ENCODE measurements at places on chromosomes 13 and 19.

DNA sequence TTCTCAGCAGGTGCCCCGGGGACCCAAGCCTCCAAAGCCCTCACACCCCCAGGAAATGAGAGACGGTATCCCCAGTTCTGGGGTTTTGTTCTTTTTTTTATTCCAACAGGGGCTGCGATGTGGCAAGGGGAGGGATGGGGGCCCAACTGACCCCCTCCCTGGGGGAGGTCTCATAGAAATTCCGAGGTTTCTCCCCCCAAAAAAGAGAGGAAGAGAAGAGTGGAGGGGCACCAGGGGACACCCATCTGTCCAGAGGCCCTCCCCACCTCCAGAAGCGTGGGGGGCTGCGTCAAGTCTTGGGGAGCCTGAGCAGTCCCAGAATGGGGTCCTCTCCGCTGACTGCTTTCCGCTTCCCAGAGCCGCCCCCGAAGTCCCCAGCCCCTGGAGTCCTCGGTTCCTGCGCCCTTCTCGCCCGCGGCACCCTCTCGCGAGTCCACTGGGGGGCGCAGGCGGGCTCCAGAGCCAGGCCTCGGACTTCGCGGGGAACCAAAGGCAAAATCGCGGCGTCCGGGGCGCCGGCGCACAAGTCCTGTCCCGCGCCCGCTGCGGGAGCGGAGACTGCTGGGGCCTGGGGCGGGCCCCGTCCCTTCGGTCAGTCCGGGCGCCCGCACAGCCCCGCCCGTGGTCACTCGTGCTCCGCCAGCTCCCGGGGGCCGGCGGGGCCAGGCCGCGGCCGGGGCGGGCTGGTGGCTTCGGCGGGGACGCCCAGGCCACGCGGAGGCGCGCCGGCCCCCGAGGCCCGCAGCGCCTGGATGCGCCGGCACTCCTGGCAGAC lies 4.4 kb upstream of the ATP1A3 start:
- DNase-seq = peak; percentile 80

DNA sequence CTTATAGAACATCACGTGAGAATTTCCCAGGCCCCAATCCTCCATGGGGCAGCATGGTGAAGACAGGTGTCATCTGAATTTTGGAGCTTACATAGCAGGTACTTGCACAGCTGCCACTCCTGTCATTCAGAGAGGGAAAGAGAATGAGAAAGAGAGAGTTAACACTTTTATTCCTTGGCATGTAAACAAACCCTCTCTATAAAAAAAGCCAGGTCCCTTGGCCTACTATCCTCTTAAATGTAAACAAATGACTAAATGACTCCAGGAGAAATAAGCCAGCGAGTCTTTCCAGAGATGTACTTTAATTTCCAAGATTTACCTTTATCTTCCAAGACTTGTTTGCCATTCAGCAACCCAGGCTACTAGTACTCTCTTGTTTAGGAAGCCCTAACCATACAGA lies 195.3 kb upstream of the HTR2A start:
- DNase-seq = no peak

DNA sequence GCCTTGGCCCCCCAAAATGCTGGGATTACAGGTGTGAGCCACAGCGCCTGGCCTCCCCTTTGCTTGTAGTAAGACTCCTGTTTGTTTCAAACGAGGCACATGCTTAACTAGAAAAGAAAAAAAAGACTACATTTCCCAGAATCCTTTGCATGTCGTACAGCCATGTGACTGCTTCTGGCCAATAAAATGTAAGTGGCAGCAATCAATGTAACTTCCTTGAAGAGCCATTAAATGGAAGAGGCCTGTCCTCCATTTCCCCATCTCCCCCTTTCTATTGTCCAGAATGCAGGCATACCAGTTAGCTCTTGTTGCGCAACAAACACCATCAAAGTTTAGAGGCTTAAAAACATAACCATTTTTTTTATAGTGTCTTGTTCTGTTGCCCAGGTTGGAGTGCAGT lies 10.4 kb upstream of the GPR32 start:
- DNase-seq = no peak

DNA sequence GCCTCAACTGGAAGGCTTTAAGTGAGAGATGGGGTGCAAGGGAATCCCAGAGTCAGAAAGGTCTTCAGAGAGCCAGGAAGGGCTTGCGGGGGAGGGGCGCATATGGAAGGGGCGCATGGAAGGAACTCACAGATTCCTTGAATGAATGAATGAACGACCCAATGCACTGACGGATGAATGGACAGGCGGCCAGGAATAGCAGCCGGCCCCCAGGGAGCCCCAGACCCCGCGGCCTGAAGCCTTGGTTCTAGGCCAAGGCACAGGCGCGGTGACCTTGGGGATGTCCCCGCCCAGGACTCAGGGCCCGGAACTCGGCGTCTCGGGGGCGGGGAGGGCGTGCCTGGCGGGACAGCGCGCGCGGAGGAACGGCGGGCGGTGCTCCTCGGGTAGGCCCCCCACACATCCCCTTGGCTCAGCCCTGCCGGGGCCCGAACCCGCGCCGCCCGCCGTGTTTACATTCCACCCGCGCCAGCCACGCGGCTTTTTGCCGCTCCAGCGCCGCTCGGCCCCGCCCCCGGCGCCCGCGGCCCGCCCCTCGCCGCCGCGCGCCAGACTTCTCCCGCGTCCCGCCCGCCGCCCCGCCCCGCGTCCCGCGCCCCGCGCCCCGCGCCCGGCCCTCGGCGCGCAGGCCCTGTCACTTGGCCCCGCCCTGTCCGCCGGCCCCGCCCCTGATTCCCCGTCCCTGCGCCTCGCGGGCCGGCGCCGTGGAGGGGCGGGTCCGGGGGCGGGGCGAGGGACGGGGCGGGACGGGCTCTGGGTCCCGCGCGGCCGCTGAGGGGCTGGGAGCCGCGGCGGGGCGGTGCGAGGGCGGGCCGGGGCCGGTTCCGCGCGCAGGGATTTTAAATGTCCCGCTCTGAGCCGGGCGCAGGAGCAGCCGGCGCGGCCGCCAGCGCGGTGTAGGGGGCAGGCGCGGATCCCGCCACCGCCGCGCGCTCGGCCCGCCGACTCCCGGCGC lies at the start of gene CCNE1:
CCNE1 (plus strand) TSS at position 867 of the 955 bp plus-strand sequence. CDS start 565 bp downstream, outside the sequence.
- DNase-seq = peak; percentile 92

- no peak for DNase-seq
Measured at GRCh38 chr19:6425732-6426620, 1.4 kb upstream of the KHSRP start.

DNA sequence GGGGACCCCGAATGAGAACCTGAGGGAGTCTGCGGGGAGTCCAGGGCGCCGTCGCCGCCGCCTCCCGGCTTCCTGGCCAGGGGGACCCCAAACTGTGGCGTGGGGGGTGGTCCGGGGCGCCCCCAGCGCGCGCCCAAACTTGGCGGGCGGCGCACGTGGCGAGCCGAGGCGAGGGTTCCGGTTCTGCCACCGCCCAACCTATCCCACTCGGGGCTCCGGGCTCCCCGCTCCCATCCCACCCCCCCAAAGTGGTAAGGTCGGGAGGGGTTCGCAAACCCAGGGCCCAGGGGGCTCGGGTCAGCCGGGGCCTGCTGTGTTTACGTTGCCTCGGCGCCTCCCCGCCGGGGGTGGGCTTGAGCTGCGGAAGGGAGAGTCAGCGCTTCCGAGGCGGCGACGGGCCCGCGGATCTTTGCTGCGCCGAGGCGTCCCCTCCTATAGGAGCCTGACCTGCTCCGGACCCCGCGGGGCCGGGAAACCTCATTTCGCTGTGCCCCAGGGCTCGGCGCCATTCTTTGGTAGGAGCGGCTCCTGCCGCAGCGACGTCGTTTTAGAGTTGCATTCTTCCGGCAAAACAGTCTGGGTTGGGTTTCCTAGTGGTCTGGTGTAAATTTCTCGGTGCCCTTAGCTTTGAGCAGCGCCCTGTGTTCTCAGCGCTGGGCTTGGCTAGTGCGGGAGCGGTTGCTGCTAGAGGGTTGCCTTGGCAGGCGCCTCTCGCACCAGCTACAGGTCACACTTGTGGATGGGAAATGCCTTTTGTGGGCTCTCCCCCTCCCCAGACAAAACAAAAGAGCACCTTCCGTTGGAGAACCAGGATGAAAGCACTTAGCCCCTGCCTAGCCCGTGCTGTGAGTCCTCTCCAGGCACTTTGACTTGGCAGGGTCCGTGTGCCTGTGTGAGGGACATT lies 1.2 kb downstream of the DAZAP1 start:
- DNase-seq = peak; percentile 48

DNA sequence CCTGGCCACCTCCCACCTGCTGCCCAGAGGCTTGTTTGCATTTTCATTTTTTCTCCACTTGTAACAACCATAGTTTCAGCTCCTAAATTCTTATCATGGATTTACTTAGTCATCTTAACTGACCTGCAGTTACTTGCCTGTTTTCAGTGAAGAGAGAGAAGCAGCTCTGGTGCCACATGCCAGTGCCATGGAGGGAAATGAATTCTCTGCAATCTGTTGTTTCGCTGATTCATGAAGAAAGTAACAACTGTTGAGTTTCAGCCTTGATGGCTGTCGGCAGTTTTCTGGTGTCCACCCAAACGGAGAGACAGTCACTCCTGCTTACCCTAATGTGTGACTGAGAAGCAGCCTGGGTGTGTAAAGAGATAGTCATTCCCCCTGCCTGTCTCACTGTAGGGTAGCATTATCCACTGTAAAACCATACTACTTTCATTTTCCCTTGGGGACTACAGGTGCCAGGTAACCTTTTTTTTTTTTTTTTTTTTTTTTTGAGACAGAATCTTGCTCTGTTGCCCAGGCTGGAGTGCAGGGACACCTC lies 116.1 kb downstream of the DNAJC3 start:
- no peak for DNase-seq

- no peak for DNase-seq
Measured at GRCh38 chr19:51025401-51025800, 1.0 kb downstream of the KLK11 start.

DNA sequence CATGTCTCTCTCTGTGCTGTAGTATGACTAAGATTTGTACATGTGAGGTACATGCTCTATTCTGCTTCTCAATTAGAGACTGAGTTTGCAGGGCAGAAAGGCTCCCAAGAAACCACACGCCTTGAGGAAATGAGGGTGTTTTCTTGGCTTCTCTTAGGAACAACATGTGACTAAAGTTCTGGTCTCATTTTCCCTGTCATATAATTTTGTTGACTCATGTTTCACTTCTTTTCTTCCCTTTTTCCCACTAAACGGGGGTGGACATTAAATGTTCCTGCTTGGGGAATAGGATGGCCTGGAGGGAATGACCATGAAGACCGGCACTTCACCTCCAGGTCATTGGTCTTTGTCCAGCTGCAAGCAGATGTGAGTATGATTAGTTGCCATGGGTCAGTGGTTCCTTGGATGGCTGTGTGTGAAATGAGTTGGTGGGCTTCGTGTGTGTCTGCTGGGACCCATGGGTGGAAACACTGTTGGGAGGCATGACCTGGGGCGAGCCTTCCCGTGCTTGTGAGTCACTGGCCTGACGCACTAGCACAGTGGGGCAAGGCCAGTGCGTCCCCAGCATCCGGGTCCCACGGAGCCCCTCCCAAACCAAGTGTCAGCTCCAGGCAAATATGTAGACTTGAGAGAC lies 56.6 kb downstream of the COL4A1 start:
- no peak for DNase-seq

- DNase-seq = no peak
Measured at GRCh38 chr13:72230131-72230530, 363.1 kb upstream of the DACH1 start.

GRCh38 chr13:105830821-105831220 lies 704.6 kb downstream of the EFNB2 start:
- no peak for DNase-seq

GRCh38 chr13:79973533-79973963 lies 367.4 kb downstream of the SPRY2 start:
- no peak for DNase-seq

- DNase-seq = no peak
Measured at GRCh38 chr13:99027661-99028425, 50.0 kb upstream of the DOCK9 start.

DNA sequence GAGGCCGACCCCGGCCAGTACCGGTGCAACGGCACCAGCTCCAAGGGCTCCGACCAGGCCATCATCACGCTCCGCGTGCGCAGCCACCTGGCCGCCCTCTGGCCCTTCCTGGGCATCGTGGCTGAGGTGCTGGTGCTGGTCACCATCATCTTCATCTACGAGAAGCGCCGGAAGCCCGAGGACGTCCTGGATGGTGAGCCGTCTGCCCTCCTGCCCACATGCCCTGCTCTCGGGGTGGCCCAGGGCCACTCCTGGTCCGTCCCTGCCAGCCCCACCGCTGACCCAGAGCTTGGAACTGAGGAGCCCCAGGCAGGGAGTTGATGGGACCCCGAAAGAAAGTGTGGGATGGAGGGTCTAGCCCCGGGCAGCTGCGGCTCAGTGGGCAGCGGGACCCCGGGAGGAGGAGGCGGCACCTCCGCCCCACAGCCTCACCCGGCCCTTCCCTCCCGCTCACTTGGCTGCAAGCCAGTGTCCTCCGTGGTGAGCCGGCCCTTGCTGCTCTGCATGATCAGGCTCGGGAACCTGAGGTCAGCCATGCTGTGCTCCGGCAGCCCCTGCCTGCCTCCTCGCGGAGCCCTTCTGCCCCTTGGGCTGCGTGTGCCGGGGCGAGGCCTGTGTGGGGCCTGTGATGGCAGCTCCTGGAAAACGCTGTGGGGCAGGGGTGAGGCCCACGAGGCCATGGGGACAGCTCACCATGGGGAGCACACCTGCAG lies 8.1 kb upstream of the HCN2 start:
- DNase-seq = no peak

- no peak for DNase-seq
Measured at GRCh38 chr19:33728141-33728540, 68.5 kb upstream of the KCTD15 start.

DNA sequence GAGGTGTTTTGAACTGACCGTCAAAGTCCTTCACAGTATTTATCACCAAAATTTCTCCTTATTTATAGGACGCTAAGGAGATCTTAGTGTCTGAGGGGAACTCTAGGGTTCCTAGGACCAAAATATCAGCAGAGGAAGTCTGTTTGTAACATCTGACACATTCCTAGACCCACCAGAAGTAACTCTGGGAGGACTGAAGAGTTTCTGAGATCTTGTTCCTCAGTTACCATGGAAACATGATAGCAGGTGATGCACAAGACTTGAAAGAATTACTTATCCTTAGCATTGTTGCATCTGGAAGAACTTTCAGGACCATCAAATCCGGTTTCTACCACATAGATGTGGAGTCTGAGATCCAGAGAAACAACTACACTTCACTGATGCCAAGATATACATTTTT lies 164.6 kb downstream of the IER2 start:
- no peak for DNase-seq

DNA sequence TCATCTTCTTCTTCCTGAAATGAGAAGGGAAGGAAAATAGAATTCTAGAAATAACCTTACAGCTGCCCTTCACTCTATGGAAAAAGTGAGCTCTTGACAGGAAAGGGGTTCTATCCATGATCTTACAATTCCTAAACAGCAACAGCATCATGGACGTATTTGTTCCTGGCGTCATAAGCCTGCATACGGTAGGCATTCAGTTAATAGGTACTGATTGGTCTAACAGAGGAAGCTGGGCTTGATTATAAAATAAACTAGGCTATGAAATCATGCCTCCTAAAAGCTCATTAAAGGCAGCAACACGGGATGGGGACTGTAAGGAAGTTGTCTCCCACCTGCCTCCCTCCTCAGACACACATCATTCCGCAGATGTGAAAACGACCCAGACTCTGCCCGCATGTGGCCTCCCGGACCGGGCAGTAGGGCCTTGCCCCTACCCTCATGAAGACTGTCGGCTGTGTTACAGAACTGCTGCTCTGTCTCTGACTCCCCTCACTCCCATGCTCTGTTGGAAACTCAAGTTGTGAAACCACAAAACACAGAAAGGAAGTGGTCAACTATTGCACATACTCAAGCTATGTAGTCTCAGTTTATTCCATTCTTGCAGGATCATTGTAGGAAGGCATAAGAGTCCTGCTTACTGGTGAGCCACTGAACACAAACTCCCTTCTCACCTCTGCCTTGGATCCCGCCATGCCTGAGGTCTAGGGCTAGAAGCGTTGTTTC lies 129.8 kb downstream of the DLEU7 start:
- DNase-seq = no peak

All from WTC11 (cell line).